ENCODE measurements at places on chromosomes 16 and 17.

DNA sequence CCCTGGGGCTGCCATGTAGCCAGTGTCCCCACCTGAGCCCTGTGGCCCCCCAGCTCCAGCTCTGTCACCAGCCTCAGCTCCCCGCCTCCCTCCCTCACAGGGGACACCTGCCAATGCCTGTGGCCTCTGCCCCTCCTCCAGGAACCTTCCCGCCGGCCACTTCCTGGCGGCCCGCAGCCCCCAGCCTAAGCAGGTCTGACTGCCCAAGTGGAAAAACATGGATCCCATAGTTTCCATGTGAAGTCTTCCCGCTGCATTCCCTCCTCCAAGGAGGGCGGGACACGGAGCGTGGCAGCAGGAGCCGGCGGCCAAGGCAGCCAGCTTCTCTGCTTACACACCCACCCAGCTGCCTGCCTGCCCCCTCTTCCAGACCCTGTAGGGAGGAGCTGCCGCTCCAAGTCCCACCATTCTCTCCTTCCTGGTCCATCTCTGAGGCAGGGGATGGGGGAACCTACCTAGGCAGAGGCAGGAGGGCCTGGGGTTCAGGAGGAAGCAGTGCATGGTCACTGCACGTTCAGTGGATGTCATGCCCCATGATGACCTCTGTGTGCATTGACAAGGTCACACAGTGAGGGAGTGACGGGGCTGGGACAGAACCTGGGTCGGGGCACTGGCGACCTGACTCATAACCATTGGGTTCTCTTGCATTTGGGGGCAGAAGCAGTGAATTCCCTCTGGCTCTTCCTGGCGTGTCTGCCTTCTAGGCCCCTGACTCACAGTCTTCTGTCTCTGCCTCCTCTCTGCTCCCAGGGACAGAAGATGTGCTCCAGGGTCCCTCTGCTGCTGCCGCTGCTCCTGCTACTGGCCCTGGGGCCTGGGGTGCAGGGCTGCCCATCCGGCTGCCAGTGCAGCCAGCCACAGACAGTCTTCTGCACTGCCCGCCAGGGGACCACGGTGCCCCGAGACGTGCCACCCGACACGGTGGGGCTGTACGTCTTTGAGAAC is 8.7 kb downstream of the VASN start:
- DNase-seq: no peak

DNA sequence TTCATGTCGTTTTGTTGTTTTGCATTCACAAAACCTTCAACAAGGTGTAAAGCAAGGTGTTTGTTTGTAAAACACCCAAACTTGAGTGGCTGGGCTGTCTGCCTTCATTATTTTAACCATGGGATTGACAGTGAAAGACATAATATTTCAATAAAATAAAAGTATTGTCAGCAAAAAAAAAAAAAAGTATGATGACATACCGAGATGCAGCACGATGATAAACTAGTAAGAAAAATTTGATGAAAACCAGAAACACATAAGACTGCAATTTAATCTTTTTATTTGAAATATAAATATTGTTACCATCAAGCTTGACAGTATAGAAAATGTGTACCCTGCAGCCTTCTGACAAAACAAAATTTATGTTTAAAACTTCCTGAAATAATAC is 419.3 kb upstream of the DYNLRB2 start:
- no peak for DNase-seq

GRCh38 chr17:51840688-51841087 is 317.8 kb downstream of the CA10 start:
- no peak for DNase-seq

GRCh38 chr16:85728879-85729278 is 22.0 kb downstream of the C16orf74 start:
- no peak for DNase-seq

GRCh38 chr16:13070268-13070667 is 168.9 kb downstream of the SHISA9 start:
- no peak for DNase-seq

DNA sequence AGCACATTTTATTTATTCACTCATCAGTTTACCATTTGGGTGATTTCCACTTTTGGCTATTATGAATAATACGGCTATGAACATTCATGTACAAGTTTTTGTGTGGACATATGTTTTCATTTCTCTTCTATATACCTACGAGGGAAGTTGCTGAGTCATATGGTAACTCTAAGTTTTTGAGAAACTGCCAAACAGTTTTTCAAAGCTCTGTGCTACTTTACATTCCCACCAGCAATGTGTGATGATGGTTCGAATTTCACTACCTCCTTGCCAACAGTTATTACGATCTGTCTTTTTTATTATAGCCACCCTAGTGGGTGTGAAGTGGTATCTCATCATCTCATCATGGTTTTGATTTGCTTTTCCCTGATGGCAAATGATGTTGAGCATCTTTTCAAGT is 63.7 kb upstream of the MRTFB start:
- DNase-seq: no peak

- no peak for DNase-seq
These were observed 3.9 kb downstream of the RPL3L start for GRCh38 chr16:1950559-1950958.

DNA sequence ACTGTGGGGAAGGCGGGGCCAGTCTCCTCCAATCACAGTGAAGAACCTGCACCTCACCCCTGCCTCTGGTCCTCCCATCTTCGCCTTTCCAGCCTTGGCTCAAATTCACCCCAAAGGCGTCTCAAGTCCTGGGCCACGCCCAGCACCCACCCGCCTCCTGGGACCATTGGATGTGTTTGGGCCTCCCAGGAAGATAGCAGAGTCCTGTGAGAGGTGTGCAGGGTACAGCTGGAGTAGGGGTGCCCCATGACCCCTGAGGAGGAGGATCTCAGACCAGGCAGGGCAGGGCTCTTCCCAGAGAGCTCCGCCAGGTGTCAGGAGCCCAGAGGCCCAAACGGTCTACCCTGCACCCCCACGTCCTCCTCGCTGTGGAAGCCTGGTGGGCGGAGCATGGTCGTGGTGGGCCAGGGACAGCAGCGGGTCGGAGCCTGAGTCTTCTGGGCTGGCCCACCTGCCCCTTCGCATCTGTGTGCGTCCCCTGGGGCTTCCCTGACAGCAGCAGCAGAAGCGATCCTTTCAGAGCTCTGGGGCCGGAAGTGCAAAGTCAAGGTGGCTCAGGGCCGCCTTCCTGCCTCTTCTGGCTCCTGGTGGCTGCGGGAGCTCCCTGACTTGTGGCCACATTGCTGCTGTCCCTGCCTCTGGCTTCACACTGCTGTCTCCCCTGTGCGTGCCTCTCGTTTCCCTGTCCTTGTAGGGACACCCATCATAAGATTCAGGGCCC is 34.9 kb upstream of the ZNF469 start:
- no peak for DNase-seq

DNA sequence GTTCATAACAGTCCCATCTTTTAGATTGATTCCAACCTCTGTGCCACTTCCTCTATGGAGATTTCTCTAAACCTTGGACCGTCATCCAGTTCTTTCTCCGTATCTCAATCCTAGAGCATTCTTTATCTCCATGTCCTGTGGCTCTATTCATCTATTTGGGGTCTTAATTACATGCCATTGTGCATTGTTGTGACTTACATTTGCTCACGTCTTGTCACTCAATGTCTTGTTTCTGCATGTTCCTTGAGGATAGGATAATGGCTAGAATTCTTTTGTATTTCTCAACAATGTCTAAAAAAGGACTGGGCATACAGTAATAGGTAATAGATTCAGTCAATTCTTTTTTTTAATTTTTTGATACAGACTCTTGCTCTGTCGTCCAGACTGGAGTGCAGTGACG is 50.2 kb downstream of the ARSG start:
- DNase-seq: no peak

GRCh38 chr16:3481696-3482658 is 13.3 kb downstream of the C16orf90 start:
- no peak for DNase-seq

DNA sequence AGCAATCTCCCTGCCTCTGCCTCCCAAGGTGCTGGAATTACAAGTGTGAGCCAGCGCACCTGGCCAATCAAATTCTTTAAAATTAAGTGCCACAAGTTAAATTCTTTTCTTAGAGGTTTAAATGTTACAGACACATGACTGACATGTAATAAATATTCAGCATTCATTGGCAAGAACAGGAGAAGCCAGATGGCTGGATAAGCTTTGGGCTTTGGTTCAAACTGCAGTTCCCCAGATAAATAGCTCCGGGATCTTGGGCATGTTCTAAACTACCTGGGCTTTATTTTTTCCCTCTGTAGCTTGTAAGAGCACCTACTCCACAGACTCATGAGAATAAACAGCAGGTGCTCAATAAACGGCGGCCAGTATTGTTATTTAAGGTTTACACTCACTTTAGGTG is 34.1 kb downstream of the ABAT start:
- DNase-seq: no peak

GRCh38 chr17:3189961-3190360 is 7.4 kb upstream of the OR1A2 start:
- no peak for DNase-seq

GRCh38 chr17:1557355-1558095 is 5.1 kb downstream of the PITPNA start:
- DNase-seq: no peak

GRCh38 chr17:64001763-64002529 is 3.8 kb downstream of the PRR29 start:
- no peak for DNase-seq

DNA sequence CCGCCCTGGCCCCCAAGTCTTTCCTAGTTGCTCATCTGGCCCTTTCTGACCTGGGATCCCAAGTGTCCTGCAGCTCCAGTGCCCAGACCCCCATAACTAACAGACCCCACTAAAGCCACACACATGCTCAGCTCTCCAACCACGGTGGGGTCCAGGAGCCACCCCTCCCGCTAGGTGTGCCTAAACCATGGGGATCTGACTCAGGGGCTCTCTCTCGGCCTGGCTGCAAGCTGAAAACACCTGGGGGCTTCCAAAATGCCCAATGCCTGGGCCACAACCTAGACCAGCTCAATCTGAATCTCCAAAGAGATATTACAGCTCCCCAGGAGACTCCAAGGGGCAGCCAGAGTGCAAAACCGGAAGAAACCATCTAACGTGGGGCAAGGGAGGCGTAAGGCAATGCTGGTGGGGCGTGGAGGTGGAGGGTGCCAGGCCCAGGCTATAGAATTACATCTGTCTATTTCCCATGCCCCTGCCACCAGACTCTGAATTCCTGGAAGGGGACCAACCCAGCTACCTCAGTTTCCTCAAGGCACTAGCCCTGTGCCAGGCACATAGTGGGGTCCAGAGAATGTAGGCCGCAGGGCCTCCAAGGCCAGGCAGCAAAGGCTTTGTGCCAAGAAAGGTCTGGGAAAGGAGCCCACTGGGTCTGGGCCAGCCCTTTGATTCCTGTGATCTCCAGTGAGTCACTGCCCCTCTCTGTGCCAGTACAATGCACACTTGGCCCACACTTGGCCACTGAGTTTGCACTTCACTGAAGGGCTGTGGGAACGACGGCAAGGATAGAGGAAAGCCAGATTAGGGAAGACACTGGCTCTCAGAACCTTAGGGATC is 3.3 kb downstream of the CD2BP2 start:
- DNase-seq: no peak

- DNase-seq: no peak
These were observed 77.7 kb upstream of the EEF2KMT start for GRCh38 chr16:5175266-5175665.

DNA sequence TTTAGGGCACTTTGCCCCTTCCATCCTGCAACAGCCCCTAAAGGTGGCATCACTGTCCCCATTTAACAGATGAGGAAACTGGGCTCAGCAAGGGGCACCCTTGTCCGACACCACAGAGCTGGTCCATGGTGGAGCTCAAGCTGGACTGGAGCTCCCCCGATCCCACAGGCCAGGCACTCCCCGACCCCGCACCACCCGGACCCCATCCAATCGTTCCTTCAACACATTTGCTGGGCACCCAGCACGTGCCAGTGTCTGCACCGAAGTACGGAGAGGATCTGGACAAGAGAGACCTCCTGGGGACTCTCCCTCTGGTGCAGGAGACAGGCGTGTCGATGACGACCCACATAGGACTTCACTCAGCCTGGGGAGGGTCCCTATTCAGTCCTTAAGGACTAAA is 13.4 kb downstream of the EMC6 start:
- DNase-seq: no peak

GRCh38 chr16:26993963-26994362 is 72.8 kb upstream of the C16orf82 start:
- DNase-seq: no peak

DNA sequence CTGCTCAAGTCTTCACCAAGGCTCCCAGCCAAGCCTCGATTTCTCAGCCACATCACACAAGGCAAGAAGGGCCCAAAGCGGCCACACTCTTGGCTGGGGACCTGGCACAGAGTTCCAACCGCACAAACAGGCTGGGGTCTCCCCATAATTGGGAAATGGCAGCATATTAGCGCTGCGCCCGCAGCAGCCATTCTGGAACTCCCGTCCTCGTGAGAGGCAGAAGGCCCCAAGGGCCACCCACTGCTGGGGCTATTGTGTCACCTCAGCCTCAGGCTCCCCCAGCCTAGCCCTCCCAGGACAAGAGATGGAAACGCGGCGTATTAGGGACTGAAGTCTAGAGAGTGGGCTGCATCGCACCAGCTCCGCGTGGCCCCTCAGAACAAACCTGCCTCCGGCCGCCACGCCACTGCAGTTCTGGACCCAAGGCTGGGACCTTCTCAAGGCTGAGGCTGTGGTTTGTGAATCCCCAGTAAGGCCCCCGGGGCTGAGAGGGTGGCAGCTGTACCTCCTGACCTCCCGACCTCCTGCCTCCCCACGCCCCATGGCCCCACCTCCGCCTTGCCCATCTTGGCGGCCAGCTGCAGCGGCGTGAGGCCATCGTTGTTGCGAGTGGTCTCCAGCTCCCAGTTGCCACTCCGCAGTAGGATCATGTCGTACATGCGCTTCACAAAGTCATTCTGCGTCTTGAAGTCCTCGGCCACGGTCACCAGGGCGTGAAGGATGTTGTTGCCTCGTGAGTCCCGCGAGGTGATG is 25.3 kb downstream of the TRPV3 start:
- no peak for DNase-seq

DNA sequence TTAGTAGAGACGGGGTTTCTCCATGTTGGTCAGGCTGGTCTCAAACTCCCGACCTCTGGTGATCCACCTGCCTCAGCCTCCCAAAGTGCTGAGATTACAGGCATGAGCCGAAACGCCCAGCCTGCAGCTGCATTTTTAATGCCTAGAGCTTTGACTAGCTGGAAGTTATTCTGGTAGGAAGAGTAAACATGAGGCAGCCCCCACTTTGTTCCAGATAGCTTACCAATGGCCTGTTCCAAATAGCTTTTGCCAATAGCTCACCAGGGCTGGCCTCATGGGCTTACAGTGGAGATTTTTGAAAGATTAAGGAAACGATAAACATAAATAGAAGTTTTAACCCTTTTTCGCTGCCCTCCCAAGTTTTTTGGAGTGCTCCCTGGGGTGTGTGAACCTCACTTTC is 9.8 kb downstream of the TRPV2 start:
- no peak for DNase-seq

- DNase-seq: no peak
These were observed 10.8 kb downstream of the ZNF213 start for GRCh38 chr16:3145660-3146059.

- no peak for DNase-seq
These were observed 4.6 kb downstream of the METTL9 start for GRCh38 chr16:21603928-21604327.
